Right renal pelvis (tissue), 4 donors: ENCODE measurements at places on chromosomes 7 and 10. TPM values are rescaled to one million over a fixed set of nuclear protein-coding genes. Genes with fewer than 3 reads are reported as not detected.

- DNase-seq: no peak
These were observed 41.2 kb downstream of the REEP3 start for GRCh38 chr10:63562391-63562790.

GRCh38 chr10:1874533-1874932 is 137.2 kb upstream of the ADARB2 start:
- DNase-seq: no peak

DNA sequence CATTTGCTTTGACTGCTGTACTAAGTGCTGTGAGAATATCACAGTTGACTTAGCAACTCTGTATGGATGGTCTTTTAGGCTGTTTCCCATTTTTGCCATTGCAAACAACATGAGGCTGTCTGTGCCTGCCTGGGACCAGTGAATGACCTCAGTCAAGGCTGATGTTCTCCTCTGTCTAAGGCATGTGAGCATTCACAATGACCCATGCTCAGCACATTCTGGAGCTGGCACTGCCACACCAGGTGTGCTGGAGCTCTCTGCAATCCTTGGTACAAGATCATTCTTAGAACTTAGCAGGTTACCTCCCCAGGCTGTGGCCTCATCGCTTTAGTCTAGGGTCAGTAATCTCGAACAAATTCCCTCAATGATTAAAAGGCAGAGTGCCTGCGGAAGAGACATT is 61.9 kb downstream of the SH3PXD2A start:
- no peak for DNase-seq

The COL13A1 gene
- polyA plus RNA-seq: 24.5 TPM

The PDZD7 gene
- polyA plus RNA-seq: 3.8 TPM

The SH3PXD2A gene
- 31.4 TPM for polyA plus RNA-seq

The IFIT1B gene
- polyA plus RNA-seq: 0.13 TPM

The CFAP70 gene
- 11.9 TPM for polyA plus RNA-seq

The AFAP1L2 gene
- polyA plus RNA-seq: 56.2 TPM

DNA sequence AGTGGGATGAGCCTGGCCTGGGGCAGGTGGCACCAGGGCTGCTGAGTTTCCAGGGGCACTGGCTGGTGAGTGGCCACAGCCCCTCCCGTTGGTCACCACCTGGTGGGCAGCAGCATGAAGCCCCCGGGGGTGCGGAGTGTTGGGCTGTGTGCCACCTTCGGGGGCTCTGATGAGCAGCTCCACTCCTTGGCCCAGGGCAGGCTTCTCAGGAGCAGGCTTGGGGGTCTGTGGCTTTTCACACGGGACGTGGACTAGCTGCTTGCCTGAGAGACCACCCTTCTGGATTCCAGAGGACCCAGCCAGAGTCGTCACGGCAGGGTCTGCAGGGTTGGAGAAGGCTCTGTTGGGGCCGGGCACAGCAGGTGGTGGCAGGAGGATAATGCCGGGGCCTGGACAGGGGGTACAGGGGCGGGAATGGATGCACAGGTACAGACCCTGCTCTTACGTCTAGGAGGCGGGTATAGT is 193.1 kb downstream of the ADARB2 start:
- DNase-seq: no peak

The PPP1R3A gene
- not detected for polyA plus RNA-seq

- DNase-seq: no peak
These were observed 41.6 kb upstream of the GSAP start for GRCh38 chr7:77457779-77458178.

GRCh38 chr7:78413568-78413967 is 615.0 kb downstream of the PHTF2 start:
- DNase-seq: no peak

DNA sequence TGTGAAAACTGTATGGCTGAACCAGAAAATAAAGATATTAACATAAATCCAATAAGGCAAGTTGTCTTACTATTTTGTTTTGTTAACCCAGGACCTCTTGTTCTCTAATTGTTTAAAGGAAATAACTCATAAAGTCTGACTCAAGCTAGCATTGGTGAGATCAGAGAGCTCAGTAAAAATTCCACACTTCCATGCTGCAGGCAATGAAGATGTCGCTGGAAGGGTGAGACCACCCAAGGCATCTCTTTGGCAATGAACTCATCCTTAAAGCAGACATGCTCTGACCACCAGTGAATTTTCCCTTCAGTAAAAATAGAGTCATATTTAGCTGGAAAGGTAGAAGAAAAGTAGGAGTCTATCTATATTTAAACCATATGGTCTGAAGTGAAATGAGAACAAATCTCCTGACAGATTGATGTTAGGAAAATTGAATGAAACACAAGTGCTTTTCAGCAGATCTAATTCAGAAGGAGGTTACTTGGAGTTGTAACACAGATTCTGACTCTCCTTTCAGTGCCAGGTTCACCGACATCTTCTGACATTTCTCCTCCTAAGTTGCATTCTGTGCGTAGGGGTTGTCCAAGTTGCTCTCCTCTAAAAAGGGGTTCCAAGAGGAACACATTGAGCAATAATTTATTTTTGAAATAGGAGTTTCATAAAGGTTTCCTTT is 32.8 kb upstream of the VIPR2 start:
- no peak for DNase-seq

- no peak for DNase-seq
These were observed 342.8 kb downstream of the DNAJB6 start for GRCh38 chr7:157679607-157680006.

DNA sequence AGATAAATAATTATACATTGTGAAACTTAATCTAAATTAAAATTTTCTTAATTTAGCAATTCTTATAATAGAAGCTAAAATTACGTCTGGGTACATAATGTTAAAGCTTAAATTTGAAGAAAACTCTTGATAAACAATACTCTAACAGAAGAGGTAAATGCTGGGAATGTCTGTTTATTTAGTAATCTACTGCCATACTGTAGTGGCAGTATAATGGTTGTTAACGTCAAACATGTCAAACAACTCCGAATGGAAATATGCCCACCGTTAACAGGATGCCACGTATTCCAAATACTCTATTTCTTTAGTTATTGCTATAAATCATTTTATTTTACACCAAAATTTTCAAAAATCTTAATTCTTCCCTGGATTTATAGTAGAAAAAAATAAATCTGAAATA is 40.0 kb upstream of the PTPN12 start:
- no peak for DNase-seq

- no peak for DNase-seq
These were observed 8.9 kb downstream of the TMEM184A start for GRCh38 chr7:1546909-1547776.

DNA sequence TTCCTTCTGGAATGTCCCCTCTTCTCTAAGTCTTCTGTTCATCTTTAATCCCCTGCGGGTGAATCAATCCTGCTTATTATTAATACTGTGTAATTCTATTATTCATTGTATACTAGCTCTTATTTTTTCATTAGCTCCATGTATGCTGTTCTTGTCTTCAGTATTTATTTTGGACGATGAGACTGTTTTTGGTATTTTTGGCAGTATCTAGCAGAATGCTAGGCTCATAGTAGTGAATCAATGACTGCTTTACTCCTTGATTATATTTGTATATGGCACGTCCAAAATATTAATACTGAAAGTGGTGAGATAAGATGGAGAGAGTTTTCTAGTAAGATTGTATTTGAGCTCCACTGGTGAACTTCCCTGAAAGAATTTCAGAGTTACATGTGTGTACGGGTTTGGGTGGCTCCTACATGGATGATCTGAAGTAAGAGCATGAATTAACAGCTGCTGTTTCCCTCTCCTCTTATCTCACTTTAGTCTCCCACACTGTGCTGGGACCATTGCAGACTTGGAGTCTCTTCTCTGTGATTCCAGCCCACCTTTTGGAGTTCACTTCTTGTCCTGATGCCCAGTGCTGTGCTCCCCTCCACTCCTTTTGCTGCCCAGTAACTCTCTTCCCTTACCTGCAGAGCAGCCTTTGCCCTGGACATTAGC is 226.0 kb downstream of the CDK14 start:
- DNase-seq: no peak

GRCh38 chr10:72517244-72517643 is 108.6 kb downstream of the MICU1 start:
- no peak for DNase-seq

DNA sequence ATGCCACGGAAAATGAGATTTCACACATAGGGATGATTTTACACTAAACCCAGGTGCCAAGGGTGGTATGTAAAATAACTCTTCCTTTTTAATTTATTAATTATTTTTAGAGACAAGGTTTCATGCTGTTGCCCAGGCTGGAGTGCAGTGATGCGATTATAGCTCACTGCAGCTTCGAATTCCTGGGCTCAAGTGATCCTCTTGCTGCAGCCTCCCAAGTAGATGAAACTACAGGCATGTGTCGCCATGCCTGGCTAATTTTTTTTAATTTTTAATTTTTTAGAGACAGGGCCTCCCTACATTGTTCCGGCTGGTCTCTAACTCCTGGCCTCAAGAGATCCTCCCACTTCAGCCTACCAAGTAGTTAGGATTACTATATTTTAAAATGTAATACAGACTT is 2.3 kb upstream of the CNNM1 start:
- DNase-seq: no peak

DNA sequence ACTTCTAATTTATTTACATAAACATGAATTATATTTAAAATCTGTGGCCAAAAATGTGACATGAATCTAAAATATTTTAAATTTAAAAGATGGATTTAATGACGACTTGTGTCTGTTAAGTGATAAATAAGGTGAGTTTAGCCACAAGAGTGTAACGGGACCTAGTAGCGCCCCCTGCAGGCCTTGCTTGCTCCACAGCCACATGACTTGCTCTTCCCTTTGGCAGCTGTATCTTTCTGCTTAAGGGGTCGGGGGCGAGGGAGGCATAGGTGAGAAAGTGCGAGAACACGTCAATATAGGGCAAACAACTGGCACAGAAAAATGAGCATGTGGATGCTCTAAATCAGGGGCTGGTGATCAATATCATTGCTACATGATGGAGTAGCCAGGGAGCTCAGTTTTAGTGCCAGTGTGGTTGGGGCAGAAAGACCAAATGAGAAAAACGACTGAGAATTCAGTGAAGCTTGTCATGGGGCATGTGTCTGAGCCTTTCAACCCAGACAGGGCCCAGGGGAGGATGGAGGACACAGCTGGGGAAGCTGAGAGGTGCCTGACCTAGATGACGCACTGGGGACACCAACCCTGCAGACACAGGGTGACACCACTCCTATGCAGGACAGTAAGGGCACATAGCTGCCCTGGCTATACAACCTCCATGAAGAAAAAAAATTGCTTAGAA is 49.8 kb downstream of the PAXIP1 start:
- DNase-seq: no peak

The FAM25G gene
- not detected for polyA plus RNA-seq

- DNase-seq: no peak
These were observed 722.6 kb downstream of the GATA3 start for GRCh38 chr10:8776926-8777622.

- DNase-seq: no peak
These were observed 96.3 kb downstream of the ALOX5 start for GRCh38 chr10:45470098-45471012.

DNA sequence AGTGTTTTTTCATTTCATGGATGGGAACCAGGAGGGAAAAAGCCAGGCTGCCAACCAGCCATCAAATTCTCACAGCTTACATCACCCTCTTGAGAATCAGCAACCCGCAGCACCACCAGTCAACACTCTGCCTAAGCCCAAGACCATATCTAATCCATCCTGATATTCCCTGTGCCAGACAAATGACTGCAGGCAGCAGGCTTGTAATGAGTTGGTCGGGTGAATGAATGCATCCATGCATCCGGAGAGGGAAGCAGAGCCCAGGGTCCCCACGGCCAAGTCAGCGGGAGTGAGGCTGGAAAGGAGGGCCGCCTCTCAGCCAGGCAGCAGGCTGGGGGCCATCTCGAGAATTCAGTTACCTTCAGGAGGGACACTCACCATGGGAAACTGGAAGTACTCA is 46.9 kb downstream of the SLIT1 start:
- DNase-seq: no peak

- no peak for DNase-seq
These were observed 11.2 kb upstream of the CXCL12 start for GRCh38 chr10:44395902-44396670.

DNA sequence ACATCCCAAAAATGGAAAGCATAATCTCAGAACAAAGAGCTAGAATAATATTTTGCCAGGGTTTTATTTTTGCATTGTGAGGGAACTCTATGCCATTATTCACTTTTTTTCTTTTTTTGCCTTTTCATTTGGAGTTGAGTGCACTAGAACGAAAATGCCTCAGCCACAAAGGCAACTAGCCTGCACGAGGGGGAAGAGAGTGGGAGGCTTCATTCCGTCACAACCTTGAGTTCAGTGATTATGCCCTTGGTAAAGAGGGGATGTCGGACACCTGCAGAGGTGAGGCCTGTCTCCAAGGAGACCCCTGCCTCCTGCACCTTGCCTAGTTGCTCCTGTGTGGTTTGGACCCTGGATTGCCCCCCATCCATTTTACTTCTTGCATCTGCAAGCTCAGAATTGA is 232.7 kb downstream of the TEX36 start:
- no peak for DNase-seq

GRCh38 chr10:23439961-23440889 is 1.4 kb downstream of the OTUD1 start:
- DNase-seq: peak; percentile 20

- DNase-seq: no peak
These were observed 70.3 kb upstream of the GSDME start for GRCh38 chr7:24827589-24827988.

DNA sequence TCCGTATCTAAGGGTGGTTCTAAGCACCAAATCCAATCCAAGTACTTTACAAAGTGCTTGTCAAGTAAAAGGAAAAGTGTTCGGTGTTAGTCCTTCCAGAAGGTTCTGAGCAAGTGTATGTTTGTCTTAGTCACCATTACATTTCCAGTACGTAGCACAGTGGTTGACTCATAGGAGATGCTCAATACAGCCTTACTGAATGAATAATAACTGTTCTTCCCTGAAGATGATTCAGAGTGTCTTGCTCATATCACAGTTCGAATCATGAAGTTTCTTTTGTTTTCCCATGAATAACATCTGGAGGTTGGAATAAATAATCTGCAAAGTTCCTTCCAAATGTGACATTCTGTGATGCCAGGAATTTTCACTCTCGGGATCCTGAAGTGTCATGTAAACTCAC is 53.4 kb downstream of the WNT2 start:
- DNase-seq: no peak

The PRSS58 gene
- not detected for polyA plus RNA-seq

DNA sequence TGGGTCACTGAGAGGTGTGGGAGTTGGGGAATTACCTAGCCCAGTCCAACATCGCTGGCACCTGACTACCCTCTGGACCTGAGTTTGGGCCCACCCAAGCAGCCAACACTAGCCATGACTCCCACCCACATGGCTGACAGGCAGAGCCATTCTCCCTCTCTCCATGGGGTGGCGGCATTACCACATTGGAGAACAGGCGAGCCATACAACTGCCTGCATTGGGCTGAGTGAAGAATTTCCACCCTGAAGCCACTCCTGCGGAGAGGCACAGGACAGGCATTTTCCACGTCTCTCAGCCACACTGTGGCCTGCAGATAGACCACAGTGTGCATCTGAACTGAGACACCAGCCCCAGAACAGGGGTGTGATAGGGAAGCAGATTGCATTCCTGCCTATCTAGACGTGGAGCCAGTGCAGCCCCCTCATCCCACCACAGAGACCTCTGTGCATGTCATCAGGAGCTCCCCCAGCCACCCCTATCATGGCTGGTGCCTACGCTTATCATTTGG is 58.2 kb upstream of the ANTXRL start:
- DNase-seq: peak; percentile 51
